ENCODE measurements at places on chromosomes 1 and 21.

GRCh38 chr21:38861989-38862683 is 56.4 kb downstream of the ETS2 start:
- DNase-seq: peak; percentile 47

GRCh38 chr1:240539769-240540414 is 72.1 kb downstream of the GREM2 start:
- DNase-seq: no peak

GRCh38 chr1:117308311-117308916 is 58.8 kb upstream of the MAN1A2 start:
- DNase-seq: no peak

- DNase-seq: peak; percentile 29
Observed at GRCh38 chr1:199243423-199244061, 604.7 kb downstream of the PTPRC start.

DNA sequence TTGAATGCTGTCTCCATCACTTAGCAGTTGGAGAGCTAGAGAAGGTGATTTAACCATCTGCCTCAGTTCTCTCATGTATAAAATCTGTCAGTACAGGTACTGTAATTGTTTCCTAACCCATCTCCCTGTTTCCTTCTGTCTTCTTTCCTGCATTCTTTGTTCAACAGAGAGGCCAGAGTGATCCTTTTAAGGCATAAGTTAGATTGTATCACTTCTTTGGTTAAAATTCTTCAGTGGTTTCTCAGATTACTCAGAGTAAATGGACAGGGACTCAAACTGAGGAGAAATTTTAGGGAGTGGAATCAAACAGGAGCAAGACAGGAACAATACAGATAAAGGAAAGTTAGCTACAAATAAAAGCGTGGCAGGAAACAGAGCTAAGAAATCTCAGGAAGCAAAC is 45.2 kb upstream of the SSX2IP start:
- DNase-seq: peak; percentile 49

DNA sequence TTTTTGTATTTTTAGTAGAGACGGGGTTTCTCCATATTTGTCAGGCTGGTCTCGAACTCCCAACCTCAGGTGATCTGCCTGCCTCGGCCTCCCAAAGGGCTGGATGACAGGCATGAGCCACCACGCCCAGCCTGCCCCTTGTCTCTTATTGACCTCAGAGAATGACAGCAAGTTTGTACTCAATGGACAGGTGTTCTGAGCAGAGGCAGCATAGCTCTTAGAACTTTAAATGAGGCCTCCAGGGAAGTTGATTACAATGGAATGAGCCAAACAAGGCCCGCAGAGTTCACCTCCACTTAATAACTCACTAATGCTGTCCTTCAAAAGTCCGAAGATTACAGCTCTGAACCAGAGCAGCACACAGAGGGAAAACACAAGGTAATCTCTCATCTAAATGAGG is 10.9 kb downstream of the TMPRSS2 start:
- no peak for DNase-seq

DNA sequence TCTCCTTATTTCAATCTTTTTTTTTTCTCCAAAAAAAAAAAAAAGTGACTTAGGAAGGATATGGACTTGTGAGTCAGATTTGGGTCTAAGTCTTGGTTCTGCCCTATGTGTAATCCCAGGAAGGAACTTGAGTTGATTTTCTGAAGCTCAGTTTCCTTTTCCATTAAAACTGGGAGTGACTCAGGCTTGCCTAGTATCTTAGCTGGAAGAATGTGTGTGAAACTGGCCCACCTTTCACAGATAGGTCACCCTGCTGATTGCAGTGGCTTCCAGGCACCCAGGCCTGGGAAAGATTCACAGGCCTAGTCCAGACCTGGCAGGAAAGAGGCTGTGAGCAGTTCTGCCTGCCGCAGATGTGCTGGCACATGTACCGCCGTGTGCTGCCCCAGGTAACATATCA is 218.3 kb upstream of the HOOK1 start:
- peak; percentile 77 for DNase-seq

- DNase-seq: no peak
Observed at GRCh38 chr1:31643976-31644559, 608 bp downstream of the PEF1 start.

DNA sequence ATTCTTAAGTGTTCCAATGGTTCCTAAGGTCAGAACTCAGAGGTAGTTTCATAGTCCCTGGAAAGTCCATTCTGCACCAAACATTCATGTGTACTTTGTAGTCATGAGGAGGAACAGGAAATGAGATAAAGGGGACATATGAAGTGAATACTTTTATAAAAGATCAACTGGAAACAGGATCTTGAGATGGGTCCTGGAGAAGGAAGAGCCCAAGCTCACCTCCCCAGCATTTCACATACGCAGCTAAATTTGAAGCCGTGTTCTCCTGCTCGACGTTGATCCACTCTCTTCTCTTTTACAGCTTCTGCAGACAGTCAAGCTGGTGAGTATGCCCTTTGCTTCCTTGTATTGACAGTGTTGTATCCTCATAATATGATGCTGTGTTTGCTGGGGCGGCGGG is 429 bp downstream of the FCGR2A start:
- DNase-seq: no peak

DNA sequence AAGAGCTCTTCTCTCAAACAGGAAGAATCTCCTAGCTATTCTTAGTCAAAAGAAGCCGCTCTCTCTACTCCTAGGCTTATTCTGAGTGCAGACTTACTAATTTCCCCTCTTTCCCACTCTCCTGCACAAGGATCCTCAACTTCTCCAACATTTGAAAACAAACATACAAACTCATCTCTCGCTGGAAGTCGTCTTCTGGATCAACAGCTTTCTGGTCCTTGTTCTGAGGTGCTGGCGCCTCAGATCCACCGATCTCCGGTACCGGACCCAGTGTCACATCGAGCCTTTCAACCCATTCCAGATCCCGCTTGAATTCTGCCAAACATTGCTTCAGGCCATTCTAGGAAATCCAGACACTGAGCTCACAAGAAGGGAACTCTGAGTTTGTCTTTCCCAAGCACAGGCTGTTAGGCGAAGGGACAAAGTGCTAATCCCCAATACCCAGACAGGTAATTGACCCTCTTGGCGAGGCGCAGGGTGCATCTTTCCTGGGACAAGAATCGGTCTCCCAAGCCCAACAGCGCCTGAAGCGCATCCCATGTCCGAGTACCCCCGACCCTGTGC is 696 bp downstream of the EBNA1BP2 start:
- DNase-seq: no peak

- DNase-seq: peak; percentile 40
Observed at GRCh38 chr1:202575918-202576653, 134.2 kb downstream of the SYT2 start.

DNA sequence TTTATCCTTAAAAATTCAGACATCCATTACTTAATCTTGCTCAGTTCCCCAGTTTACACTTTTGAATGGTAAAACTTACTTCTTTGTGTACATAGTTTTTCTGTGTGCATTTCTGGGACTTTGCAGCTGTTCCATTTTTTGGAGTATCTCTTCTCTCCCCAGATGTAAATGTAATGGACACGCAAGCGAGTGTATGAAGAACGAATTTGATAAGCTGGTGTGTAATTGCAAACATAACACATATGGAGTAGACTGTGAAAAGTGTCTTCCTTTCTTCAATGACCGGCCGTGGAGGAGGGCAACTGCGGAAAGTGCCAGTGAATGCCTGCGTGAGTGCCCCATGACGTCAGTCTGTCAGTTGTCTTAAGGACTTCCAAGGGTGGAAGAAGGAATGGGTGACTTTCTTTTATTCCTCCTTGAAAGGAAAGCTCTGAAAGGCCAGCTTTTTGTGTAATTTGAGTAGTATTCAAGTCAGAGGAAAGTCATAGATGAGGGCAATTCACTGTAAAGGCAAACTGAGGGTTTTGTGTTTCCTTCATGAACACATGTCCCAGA is 75.7 kb upstream of the LAMC2 start:
- DNase-seq: no peak

DNA sequence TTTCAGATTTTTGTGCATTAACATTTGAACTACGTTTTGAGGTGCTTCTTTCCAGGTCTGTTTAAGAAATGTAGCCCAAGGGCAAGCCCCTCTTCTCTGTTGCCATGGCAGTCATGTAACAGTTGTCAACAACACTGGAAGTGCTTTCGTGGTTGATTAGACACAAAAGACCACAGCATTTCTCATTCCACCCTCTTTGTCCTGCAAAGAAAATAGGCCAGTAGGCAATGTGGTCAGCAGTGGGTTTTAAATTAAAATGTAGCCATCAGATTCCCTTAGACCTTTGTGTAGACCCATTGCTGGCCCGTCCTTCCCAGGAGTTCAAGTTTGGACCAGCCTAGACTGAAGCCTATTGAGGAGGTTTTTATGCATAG is 35.4 kb downstream of the VANGL1 start:
- DNase-seq: peak; percentile 40

GRCh38 chr1:59768792-59769735 is 45.7 kb upstream of the HOOK1 start:
- no peak for DNase-seq

DNA sequence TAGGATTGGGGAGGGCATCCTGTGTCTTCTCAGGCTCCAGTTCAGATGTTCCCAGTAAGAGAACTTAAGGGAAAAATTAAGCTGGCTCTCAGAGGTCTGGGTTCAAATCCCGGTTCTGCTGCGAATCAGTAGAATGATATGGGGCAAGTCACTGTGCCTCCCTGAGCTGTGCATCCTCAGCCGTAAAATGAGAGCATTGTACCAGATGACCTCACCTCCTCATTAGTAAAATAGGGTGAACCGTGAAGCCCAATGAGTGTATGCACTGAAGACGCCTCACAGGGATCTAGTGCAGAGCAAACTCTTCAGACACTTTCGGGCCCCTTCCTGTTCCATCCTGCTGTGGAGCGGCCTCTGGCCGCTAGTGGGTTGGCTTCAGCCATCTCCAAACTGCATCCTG is 36.0 kb downstream of the SYT6 start:
- no peak for DNase-seq

GRCh38 chr1:172143384-172144055 is 277.0 kb upstream of the C1orf105 start:
- peak; percentile 83 for DNase-seq

- DNase-seq: no peak
Observed at GRCh38 chr1:169802888-169803287, 8.2 kb upstream of the METTL18 start.

- DNase-seq: no peak
Observed at GRCh38 chr1:81547912-81548303, 252.8 kb upstream of the ADGRL2 start.

DNA sequence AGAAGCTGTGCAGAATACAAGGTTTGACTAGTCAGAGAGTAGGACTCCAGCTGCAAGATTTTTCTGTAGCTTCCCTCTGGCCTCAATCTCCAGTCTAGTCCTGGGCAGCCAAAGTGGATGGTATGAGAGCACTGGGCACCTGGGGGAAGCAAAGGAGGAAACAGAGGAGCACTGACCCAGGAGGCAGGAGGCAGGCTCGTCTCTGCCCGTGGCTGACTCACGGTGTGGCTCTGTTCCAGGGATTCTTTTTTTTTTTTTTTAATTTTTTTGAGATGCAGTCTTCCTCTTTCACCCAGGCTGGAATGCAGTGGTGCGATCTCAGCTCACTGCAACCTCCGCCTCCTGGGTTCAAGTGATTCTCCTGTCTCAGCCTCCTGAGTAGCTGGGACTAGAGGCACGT is 4.1 kb upstream of the NPPB start:
- no peak for DNase-seq

- no peak for DNase-seq
Observed at GRCh38 chr1:89604414-89604735, 28.5 kb upstream of the LRRC8C start.

DNA sequence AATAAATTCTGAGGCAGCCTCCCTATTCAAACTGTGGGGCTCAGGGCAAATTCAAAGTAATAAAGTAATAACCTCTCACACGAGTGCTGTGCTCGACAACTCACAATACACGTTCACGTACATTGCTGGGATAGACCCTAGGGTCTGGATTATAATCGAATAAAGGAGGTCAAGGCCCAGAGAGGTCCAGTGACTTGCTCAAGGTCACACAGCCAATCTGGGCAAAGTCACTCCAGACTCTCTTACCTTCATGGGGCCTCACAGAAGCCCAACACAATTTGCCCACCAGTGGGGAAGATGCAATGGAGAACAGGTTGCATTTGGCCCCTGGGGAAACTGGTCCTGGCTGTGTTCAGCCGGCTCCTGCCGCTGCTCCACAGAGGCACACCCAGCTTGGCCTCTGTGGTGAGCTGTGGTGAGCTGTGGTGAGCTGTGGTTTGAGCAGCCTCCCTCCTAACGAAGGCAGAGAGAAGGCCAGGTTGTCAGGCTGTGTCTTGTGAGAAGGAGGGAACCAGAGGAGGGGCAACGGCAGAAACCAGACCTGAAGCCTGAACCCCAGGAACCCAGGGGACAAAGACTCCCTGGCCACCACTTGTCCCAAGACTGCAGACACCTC is 35.1 kb downstream of the NUAK2 start:
- DNase-seq: peak; percentile 43

GRCh38 chr21:35136586-35137219 is 87.6 kb upstream of the RUNX1 start:
- peak; percentile 69 for DNase-seq

GRCh38 chr1:41666981-41667631 is 182.6 kb upstream of the EDN2 start:
- peak; percentile 70 for DNase-seq

- DNase-seq: no peak
Observed at GRCh38 chr1:36268981-36269380, 37.2 kb upstream of the SH3D21 start.

DNA sequence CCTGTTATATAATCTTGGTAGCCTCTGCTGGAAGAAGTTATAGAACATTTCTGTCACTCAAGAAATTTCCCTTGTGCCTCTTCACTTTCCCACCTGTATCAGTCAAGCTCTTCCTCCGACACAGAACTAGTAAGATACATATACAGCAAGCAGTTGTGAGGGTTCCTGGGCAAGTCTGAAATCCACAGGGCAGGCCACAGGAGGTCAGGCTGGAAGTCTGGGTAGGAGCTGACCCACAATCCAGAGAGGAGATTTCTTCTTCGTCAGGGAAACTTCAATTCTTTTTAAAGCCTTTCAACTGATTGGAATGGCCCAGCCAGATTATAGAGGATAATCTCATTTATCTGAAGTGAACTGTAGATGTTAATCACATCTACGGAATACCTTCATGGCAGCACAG is 96.4 kb upstream of the FMN2 start:
- DNase-seq: no peak

DNA sequence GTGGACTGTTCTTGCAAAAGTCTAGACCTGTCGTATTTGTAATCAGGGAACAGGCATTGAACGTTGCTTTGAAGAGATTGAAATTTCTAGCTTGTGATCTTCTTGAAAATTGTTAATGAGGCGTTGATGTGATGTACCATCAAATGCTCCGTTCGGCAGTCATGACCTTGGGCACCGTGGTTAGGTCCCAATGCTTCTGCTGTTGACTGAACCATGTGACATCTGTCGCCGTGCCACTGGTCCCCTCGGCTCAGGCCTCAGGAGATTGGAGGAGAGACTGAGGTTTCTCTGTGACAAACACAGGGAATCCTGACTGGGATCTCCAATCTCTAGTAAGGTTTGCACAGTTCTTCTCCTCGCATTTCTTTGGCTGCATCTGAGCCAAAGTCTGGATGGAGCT is 18.1 kb upstream of the KCNAB2 start:
- no peak for DNase-seq

All from fibroblast of skin of right biceps (primary cell).